Stimulated activated CD8-positive, alpha-beta memory T cell treated with anti-CD3 and anti-CD28 coated beads, Interleukin-15, amount 100 ng/mL, for 24 hours (primary cell): ENCODE measurements at places on chromosomes 7 and 10.

- DNase-seq = no peak
Measured at GRCh38 chr7:100080907-100081534, 502 bp downstream of the ZNF3 start.

DNA sequence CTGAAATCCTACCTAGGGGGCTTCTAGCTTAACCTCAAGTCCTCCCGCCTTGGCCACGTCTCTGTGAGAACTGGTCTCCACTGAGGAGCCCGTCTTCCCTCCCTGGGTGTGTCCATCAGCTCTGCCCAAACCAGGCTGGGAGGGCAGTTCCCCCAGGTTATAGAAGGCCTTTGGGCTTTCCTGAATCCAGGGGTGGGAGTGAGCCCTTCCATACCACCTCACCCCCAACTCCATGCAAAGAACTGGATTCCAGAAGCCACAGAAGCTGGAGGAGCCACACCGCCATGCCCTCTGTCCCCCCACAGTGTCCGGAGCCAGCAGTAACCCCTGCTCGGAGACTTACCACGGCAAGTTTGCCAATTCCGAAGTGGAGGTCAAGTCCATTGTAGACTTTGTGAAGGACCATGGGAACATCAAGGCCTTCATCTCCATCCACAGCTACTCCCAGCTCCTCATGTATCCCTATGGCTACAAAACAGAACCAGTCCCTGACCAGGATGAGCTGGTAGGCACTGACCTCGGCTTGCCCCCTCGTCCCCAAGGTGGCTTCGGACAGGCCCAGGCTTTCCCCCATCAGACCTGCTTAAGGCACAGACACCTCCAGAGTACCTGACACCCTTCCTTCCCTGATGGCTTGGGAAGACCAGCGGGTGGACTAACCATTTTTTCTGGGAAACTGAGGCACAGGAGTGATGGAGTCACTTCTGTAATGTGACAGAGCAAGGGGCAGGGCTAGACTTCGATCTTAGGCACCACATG lies 4.7 kb downstream of the CPA1 start:
- DNase-seq = no peak

- no peak for DNase-seq
Measured at GRCh38 chr7:37663693-37664092, 19.9 kb upstream of the GPR141 start.

DNA sequence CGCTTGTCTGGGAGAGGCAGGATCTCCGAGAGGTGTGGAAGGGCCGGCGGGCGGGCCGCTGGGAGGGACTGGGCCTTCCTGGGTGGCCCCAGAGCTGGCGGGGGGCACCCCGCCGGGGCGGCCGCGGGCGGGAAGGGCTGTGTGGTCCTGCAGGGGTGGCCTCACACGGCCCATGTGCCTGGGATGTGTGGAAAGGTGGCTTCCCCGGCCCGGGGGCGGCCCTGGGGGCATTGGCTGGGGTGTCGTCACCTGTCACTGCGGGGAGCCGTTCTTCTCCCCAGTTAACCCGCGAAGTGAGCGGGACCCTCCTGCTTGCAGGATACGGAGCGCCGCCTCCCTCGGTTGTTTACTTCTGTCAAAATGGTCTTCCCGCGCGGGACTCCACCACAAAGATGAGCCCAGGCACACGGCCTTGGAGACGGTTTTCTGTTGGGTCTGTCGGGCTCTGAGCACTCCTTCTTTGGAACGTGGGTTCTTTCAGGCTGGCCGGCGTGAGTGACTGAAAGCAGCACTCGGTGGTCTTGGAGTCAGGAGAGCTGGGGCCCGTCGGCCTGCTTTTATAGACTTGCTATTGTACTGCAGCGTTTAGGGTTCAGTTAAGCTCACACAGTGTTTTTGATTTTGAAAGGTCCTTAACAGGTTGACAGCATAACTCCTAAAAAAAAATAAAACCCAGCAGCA lies 700 bp downstream of the SMC3 start:
- peak; percentile 28 for DNase-seq

- DNase-seq = no peak
Measured at GRCh38 chr10:48449501-48450232, 143.2 kb downstream of the MAPK8 start.

GRCh38 chr7:73650524-73650923 lies 17.1 kb upstream of the VPS37D start:
- DNase-seq = no peak

DNA sequence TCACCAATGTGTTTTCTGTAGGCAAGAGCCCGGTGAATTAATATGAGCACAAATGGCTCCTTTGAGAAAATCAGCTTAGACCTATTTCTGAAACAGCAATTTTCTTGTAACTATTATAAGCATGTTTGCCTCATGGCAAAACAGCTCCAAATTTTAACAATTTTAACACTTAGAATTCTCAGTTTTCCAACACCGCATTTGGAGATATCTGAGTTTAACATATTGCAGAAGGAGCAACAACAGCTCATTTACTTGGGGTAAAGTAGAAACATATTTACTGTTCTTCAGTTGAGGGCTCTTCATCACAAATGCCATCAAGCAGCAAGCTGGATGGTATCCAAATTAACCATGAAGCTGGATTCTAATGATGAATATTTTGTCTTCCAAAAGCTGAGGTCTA lies 134.0 kb upstream of the SLC26A5 start:
- no peak for DNase-seq

GRCh38 chr10:78862328-78862640 lies 206.5 kb upstream of the ZMIZ1 start:
- DNase-seq = no peak

DNA sequence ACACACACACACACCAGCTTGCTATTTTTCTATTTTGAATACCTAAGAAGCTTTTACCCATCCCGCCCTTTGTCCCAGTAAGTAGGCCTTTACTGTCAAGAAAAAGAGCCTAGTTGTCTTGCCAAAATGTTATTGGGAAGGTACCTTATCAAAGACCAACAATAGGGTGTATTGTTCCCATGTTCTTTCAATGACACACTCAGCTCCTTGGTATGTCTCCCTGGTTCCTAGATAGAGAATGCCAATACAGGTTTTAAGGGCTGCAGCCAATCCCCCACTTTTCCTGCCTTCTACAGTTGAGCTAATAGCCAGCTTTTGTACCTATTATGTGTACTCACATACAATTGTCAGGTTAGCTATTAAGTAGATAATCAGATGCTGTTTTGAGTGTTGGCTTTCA lies 92.0 kb upstream of the LRRTM3 start:
- no peak for DNase-seq

DNA sequence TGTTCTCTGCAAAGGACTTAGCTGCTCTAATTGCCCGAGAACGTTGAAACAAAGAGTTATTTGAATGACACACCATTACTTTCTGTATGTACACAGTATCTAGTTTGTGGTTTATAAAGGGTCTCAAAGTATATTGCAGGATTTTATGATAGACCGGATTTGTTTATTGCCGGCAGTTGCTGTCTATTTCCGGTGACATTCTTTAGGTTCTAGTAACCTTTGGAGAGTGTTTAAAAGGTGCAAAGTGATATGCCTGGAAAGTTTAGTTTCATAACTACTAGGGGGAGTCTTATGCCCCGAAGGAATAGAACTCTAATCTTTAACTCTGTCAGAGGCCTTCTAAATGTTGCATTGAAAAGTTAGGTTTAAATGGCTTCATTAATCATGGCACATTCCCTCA lies 63.8 kb downstream of the PAPSS2 start:
- DNase-seq = no peak

DNA sequence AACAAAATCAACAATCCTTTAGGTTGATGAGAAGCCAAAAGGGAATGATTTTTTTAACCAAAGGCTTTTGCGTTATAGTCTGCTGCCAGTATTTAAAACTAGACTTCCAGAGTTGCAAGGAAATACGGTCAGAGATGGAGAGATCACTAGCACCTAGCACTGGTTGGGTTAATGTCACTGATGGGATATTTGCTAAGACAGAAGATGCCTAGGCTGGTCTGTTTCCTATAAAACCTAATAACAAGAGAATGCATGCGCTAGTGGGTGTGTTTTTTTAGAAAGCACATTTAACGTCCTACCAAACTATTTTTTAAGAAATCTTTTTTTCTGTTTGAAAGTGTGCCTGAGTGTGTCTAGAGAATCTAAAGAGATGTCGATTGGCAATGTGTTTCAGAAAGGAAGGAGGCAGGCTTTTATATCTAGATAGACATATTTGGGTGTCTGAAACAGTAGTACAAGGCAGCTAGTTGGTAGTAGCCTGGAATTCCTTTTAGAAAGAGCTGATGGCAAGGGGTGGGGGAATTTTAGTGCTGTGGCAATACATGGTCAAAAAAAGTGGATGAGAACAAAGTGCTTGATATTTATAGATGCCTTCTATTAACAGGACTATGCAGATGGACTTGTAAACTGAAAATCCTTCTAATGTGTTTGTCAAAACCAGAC lies 863 bp downstream of the CALD1 start:
- no peak for DNase-seq

- DNase-seq = no peak
Measured at GRCh38 chr7:16129431-16130110, 291.8 kb downstream of the CRPPA start.

DNA sequence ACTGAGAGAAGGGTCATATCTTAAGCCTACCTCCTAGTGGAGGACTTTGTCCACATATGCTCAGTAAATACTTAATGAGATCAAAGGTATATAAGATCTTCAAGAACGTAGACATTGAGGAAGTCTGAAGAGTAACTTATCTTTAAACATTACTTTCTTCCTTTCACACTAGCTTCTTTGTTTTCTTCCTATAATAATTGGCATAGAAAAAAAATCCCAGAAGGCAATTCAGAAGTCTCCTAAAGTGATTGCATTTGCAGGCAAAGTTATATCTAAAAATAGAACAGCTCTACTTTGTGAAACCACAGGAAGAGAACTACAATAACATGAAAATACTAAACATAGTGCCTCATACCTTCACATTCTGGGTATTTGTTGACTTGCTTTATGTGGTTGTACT lies 150.4 kb downstream of the PPP1R3A start:
- DNase-seq = no peak

DNA sequence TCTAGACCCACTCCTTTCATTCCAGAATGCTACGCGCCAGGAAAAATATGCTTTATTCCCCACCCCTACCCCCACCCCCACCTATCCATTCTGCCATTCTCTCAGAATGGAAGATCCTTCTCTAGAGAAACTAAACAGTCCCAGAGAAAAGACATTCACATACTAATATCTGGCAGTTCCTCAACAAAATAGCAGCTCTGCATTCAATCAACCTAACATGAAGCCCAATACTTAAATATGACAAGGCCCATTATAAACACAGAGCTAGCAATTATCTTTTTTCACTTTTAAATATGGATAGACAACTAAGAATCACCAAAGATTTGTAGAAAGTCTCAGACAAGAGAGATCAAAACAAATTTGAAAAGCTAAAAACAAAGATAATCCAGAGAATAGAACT lies 16.4 kb downstream of the CACUL1 start:
- DNase-seq = no peak

DNA sequence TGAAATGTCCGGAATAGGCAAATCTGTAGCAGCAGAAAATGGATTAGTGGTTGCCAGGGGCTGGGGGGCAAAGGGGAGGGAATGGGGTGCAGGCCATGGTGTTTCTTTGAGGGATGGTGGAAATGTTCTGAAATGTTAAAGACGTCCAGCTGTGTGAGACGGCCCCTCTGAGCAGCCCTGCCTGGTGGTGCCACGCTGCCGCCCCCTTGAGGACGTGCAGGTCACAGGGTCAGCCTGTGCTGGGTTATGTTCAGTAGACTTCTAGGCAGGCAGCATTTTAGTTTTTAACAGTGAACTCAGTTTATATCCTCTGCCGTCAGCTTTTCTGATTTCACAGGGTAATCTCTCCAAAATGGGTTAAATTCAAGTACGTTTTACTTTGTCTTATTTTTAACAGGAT lies 9.4 kb downstream of the NUB1 start:
- DNase-seq = no peak

GRCh38 chr10:80598084-80598798 lies 60.5 kb downstream of the SH2D4B start:
- no peak for DNase-seq
